ENCODE measurements at places on chromosomes 13 and 19.

DNA sequence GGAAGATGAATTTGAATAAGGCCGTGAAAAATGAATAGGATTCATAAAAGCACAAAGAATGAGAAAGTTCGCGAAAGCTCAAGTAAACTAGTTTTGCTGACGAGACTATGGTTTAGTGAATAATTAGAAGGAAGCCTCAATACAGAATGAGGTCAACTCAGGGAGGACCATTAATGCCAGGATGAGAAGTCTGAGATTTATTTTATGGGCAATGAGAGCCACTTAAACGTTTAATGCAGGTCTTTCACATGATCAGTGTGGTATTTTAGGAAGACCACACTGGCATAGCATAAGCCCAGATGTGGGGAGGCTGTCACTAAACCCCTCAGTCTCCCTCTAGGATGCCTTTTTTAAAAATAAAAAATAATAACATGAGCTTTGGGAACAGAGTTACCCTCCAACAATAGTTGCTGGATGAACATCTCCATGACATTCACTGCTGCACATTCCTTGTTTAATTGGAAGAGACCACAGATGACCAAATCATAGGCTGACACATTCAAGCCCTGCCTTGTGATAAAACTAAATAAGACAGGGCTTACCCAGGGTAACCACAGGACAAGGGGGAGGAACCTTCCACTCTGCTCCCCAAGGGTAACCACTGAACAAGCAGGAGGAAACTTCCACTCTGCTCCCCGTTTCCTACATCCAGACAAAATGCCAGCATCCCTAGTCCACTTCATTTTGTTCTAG, 43.6 kb upstream of the LSM14A start:
- no peak overlapping the region for H3K4me3 ChIP-seq
- no peaks in the 10 kb centered on the region for H3K27me3 ChIP-seq

DNA sequence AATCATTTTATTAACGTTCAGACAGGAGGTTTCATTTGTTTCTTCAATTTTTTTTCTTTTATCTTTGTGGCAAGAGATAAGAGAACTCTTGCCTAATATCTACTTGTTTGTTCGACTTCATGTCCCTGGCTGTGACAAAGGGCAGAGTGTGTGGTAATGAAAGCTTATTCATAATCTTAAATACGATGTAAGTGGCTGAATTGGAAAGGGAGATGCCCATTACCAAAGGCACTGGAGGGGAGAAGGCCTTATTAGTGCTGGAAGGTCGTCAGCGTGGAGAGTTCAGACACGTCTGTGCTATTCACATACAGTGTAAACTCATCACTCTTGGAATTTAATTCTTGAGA, 54.0 kb downstream of the RFC3 start:
- no peaks in the 10 kb centered on the region for H3K27me3 ChIP-seq
- H3K36me3 ChIP-seq: peaks cover 7% of the 10 kb centered on the region
- no peaks in the 10 kb centered on the region for H3K4me1 ChIP-seq
- H3K4me3 ChIP-seq: no peak overlapping the region

DNA sequence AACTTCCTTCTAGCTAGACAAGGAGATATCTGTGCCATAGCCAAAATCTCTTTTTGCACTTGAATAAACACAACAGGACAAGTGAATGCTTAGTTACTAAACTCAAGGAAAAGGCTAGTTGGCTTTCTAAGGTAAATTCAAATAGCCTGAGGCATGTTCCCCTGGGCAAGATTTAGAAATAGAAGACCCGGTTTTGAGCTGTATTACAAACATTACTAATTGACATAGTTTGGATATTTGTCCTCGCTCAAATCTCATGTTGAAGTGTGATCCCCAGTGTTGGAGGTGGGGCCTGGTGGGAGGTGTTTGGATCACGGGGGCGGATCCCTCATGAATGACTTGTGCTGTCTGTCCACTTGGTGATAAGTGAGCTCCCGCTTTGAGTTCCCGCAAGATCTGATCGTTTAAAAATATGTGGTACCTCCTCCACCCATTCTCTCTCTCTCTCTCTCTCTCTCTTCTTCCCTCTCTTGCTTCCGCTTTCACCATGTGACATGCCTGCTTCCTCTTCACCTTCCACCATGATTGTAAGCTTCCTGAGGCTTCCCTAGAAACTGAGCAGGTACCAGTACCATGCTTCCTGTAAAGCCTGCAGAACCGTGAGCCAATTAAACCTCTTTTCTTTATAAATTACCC, 3.9 kb upstream of the KBTBD6 start:
- H3K36me3 ChIP-seq: 0 out of 2 replicates have a peak, but pooled peaks cover 4% of the 10 kb centered on the region
- no peak overlapping the region for H3K4me3 ChIP-seq
- no peaks in the 10 kb centered on the region for H3K27me3 ChIP-seq
- no peak overlapping the region for H3K27ac ChIP-seq

- no peak overlapping the region for H3K27ac ChIP-seq
- no peaks in the 10 kb centered on the region for H3K4me1 ChIP-seq
- no peaks in the 10 kb centered on the region for H3K36me3 ChIP-seq
- no peaks in the 10 kb centered on the region for H3K27me3 ChIP-seq
Measured at GRCh38 chr13:98721825-98722510, 30.5 kb downstream of the SLC15A1 start.

GRCh38 chr13:113137691-113138298, 15.2 kb downstream of the F10 start:
- H3K27ac ChIP-seq: no peak overlapping the region
- no peaks in the 10 kb centered on the region for H3K4me1 ChIP-seq
- no peak overlapping the region for H3K4me3 ChIP-seq
- H3K36me3 ChIP-seq: no peaks in the 10 kb centered on the region
- peak; percentile 18 for DNase-seq
